Kasumi-1 (cell line): ENCODE measurements at places on chromosomes 7 and 10.

DNA sequence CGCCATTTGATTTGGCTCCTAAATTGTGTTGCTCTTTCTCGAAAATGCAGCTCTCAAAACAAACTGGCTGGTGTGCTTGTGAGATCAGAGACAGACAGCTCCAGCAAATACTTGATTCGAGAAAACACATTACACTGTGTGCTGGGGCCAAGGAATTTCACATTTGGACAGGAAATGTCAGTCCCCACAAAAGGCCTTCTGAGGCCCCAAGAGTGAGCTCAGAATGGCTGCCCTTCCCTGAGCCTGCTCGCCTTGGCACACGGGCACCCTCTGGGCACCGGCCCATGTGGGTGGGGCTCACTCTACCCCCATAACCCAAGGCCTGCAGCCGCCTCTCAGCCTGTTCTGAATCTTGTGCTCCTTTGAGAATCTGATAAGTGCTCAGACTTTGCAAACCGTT, 13.9 kb upstream of the HSPA12A start:
- DNase-seq = no peak

DNA sequence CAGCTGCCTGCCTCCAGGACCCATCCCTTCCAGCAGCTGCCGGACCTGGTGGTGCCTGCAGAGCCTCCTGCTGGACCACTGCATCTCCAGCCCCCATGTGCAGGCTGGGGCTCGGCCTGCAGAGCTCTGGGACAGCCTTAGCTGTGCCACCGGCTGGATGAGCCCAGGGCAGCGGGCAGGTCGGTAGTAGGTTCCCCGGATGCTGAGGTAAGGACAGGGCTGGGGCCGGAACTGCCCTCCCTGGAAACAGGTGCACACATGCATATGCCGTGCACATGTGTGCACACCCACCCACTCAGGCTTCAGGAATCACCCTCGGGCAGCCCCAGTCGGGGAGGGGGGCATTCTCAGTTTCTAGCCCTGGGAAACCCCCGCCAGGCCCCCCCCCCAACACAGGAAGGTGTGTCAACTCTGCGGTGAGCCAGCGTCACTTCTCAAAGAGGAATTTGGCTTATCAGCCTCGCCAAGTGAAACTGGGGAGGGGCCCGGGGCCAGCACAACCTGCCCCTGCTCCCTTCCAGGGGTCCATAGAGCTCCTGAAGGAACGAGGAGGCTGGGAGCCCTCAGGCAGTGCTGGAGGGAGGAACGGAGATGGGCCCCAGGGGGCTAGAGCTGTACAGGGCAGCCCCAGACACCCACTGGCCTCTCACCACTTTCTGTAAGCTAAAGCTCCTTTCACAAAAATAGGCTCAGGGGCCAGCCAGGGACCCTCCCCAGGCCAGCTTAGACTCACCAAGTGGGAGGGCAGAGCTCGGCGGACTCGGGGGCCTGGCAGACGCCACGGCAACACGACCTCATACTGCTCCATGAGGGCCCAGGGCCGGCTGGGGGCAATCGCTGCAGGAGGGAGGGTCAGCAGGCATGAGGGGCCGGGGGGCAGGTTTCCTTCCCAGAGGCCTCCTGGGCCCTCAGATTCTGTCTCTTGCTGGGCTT, 1.7 kb downstream of the ADAM8 start:
- peak; percentile 46 for DNase-seq

DNA sequence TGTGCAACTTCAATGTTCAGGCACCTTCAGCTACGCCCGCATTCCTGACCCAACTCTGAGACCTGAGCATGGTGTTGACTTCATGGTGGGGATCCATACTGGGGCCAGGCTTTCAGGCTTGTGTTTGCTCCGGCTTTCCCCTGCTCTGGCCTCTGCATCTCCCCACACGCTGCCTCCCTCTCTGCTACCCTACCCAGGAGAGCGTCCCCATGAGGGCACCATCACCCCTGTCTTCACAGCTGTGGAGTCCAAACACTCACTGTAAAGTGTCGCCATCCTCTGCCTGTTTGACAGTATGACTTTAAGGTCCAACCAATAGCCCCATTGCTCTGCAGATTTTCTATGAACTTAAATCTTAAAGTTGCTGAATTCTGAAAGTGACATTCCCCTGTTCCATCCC, 199.0 kb upstream of the GRB10 start:
- no peak for DNase-seq

- DNase-seq = no peak
Observed at GRCh38 chr7:45563401-45563800, 10.8 kb upstream of the ADCY1 start.

DNA sequence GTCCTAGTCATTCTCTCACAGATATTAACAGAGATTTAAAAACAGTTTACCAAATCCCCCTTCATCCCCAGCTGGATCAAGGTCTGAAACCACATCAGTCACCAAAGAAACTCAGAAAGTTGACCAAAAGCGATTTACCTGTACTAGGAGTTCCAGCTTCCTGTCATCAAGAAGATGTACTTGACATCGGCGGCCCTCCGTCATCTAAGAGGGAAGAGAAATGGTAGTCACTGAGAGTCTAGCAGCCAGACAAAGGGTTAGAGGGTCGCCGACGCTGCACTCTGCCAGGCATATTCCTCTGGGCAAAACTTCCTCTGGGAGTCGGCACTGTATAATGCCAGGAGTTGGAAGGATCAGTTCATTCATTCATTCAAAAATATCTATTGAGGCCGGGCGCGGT, 271.9 kb downstream of the PRPF18 start:
- DNase-seq = no peak

- no peak for DNase-seq
Observed at GRCh38 chr7:156222151-156222550, 409.9 kb upstream of the SHH start.

DNA sequence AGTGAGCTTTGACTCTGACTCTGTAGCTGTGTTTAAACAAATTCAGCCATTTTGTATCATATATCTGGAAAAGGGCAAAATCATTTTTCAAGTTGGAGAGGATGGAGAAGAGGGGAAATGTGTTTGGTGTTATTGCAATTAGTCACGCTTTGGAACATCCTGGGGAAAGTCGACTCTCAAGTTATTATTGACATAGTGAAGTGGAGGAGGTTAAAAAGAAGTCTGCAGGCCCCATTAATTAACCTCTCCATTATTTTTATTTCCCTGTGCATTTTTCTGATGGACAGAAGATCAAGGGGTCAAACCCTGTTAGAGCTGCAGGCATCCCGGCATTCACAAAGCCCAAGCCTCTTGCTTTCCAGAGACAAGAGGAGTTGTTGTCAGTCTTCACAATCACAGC, 132.6 kb downstream of the TEX36 start:
- DNase-seq = no peak
